ENCODE measurements at places on chromosomes 12 and 14.

DNA sequence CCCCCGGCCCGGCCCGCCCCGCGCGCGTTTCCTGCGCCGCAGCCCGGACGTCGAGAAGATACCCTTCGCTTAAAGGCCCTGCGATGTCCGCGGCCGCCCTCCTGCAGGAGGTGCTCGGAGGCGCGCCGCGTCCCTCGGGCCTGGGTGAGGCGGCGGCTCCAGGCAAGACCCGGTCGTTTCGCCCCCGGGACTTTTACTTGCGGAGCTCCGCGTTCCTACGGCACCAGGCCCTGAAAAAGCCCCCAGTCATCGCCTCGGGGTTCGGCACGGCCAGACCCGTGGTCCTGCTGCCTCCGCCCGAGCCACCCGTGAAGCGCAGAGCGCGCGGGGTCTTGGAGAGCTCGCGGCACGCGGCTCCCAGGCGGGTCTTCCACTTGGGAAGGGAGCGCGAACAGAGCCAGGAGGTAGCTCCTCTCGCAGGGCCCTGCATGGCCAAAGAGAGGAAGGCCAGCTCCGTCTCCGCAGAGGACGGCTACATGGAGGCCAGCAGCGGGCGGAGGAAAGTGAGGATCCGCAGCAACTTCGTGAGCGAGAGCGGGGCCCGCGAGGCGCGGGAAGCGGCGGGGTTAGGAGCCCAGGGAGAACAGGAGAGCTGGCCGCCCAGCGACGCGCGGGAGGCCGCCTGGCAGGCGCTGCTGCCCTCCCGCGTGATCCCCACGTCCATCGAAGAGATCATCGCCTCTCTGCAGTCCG is 26.9 kb downstream of the TTC6 start:
- DNase-seq = no peak

- peak; percentile 59 for DNase-seq
These were observed 57.9 kb upstream of the PNMA1 start for GRCh38 chr14:73771848-73772638.

DNA sequence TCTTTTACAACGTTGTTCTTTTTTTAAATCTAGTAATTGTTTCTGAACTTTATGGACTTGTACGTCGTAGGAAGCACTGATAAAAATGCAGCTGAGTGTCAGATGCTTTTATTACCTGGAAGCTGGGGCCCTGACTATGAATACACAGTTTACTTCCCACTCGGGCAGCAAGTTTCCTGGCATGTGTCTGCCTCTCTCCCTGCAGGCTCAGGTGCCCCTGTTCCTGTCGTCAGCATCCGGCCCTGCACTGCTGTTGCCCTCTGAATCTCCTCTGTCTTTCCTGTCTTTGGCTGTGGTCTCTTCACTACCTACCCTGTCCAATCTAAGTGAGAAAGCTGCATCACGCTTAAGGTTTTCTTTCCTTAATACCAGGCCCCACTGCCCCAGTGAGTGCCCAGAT is 75.8 kb downstream of the PELI2 start:
- no peak for DNase-seq

GRCh38 chr12:31018790-31019505 is 54.7 kb upstream of the DDX11 start:
- no peak for DNase-seq

- peak; percentile 56 for DNase-seq
These were observed 620 bp downstream of the PGAM5 start for GRCh38 chr12:132711080-132711843.

- no peak for DNase-seq
These were observed 31.8 kb upstream of the SMUG1 start for GRCh38 chr12:54220567-54220966.

- DNase-seq = no peak
These were observed 7.3 kb downstream of the PHB2 start for GRCh38 chr12:6963016-6963731.

All from activated CD4-positive, CD25-positive, alpha-beta regulatory T cell treated with anti-CD3 and anti-CD28 coated beads, Interleukin-2, amount 50 U/mL, for 72 hours (primary cell).